Urothelium cell line (cell line): ENCODE measurements at places on chromosomes 11 and 22.

- DNase-seq: no peak
Observed at GRCh38 chr11:78265326-78265725, 76.6 kb downstream of the USP35 start.

GRCh38 chr11:113474362-113475159, 637 bp downstream of the DRD2 start:
- DNase-seq: peak; percentile 92

DNA sequence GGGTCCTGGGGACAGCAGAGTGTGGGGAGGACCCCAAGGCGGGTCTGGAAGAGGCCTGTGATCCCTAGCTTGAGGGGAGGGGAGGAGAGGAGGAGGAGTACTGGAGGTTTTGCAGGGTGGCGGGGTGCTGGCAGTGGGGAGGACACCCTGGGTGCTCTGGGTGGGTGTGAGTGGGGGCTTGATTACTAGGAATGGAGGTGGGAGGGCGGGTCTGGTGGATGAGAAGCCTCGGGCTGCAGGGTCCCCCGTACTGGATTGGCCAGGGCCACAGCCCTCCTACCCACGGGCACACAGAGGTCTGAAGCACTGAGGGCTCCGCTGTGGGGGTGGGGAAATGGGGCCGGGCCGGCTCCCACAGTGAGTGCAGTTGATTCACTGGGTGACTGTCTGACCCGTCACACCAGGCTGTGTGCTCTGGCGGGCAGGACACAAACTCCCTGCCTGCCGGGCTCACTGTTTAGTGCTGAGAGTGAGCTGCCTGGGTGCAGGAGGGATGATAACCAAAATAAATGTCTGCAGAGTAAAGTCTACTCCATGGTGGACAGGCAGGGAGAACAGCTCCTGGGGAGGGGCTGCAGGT, 114.2 kb downstream of the CACNA1I start:
- DNase-seq: no peak

- peak; percentile 82 for DNase-seq
Observed at GRCh38 chr11:2420502-2421225, 20.1 kb downstream of the TSSC4 start.

- no peak for DNase-seq
Observed at GRCh38 chr11:130854483-130854882, 61.8 kb downstream of the SNX19 start.

DNA sequence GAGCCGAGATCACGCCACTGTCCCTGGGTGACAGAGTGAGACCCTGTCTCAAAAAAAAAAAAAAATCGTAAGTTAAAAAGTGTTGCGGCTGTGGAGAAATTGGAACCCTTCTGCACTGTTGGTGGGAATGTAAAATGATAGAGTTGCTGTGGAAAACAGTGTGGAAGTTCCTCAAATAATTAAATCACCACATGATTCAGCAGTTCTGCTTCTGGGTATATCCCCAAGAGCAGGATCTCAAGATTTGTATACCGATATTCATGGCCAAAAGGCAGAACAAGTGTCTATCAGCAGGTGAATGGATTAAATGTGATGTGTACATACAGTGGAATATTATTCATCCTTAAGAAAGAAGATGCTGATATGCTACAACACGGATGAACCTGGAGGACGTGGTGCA, 3.8 kb downstream of the SELENOO start:
- DNase-seq: no peak

DNA sequence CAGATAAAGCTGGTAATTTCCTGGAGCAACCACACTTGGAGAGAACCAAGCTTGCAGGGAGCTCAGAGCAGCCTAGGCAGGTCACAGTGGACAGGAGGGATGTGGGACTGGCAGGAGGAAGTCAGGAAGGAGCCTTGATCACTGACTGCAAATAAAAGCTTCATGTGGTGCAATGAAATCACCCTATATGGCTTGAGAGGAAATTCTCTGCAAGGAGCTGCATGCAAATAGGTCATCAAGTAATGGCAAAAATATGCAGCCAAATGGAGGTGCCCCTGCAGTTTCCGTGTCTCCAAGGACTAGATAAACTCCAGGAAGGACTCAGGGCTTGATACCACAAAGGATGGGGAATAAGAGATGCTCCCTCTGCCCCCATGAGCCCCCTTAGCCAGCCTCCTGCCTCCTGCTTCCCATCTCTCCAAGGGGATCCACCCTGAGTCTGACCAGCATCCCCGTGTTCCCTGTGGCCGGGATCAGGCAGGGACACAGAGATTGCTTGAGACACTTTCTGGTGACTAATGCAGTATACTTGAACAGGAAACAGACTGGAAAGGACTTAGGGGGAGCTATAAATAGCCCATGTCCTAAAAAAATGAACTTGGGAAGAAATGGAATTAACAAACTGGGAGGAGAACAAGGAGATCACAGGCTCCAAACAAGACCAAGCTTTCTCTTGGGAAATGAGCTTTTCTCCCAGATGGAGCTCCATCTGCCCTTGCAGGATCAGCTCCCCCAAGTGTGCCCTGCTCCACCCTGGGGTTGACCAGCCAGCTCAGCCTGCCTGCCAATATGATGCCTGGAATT, 23.9 kb upstream of the MICAL2 start:
- DNase-seq: peak; percentile 76

DNA sequence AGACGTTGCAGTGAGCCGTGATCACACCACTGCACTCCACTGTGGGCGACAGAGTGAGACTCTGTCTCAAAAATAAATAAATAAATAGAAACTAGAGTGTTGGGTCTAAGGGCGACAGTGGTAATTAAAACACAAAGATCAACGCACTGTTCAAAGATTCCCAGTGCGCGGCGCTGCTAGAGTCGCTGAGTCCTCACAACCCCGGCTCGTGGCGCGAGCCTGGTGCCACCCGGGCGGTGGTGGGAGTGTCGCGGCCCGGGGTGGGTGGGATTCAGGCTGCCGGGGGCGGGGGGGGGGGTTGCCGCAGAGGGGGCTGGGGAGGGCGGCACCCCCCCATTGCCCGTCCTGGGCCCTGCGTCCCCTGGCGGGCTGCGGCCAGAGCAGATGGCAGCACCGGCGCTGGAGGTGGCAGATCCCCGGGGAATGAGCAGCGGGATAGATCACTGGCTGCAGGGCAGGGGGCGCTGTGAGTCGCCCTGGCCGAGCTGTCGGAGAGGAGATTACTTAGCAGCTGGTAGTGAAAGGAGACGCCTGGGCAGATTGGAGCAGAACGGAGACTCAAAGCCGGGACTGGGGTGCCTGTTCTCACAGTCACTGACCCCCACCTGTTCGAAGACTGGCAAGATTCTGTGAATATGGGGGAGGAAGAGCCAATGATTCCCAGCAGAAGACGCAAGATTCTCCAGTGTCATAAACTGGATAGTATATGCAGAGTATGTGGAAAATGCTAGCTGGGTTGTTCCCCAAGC, 30.2 kb upstream of the APOBEC3A start:
- no peak for DNase-seq

GRCh38 chr22:38347944-38348750, 30.9 kb upstream of the CSNK1E start:
- DNase-seq: no peak

DNA sequence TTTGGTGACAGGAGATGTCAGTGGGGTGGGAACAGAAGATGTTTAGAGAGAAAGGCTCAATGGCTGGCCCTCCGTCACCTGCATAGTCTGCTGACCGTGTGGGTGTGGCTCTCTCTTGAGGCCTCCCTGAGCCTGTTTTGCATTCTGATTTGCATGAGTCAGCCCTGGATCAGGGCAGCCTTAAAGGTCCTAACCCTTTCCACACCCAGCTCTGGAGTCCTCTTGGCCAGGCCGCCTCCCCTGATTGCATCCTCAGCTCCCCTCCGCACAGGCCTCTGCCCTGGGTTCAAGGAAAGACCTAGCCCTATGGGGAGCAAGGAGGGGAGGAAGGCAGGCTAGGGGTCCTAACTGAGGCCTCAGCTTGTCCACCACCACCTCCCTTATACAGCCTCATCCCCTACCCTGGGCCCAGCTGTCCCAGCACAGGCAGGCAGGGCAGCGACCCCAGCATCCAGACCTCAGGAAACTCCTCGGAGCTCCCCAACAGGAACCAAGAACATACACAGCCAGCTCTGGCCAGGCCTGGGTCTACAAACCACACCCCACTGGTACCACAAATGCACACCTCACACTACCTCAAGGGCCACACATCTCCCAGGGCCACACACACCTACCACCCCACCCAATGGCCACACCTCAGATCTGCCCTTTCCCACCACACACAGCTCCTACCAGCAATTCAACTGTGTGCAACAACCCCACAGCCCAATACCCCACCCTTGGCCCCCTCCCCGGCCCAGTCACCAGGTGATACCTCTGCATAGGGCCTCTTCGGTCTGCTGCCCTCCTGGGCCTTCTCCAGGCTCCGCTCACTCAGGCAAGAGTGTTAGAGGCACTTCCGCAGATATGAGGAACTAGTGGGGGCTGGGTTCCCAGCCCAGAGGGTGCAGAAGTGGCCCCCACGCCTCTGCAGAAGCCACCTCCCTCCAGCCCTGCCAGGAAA, 13.7 kb downstream of the ARAP1 start:
- DNase-seq: no peak

- DNase-seq: peak; percentile 88
Observed at GRCh38 chr11:113974741-113975470, at the start of gene HTR3A. TSS of gene HTR3A (plus strand) at chr11:113975108. CDS start at chr11:113975326, 218 bp downstream.

GRCh38 chr11:119262668-119263351, 54.1 kb downstream of the MCAM start:
- no peak for DNase-seq

DNA sequence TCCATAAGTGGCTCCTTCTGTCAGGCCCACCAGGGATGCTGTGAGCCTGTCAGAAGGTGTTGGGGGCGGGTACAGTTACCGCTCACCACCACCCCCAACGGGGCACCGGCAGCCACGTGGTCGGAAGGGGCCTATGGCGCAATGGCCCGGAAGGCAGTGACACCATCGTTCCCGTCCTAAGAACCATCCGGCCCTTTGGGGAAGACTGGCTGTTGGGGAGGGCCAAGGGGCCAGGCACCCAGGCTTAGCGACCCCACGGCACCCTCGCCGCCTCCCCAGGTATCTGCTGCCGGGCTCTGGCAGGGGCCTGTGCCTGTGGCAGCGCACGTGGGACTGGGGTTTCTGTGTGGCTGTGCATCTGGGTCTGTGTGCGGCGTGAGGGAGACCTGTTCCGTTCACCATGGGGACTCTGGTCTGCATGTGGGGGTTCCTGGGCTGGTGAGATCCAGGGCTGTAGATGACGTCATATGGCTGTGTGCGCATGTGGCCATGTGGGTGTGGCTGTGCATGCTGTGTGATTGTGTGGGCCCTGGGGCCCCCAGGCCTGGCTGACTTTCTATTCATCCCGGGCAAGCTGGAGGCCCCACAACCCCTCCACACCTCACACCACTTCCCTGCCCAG, 717 bp downstream of the OSM start:
- DNase-seq: no peak

- no peak for DNase-seq
Observed at GRCh38 chr22:43039800-43040199, 24.9 kb upstream of the PACSIN2 start.

DNA sequence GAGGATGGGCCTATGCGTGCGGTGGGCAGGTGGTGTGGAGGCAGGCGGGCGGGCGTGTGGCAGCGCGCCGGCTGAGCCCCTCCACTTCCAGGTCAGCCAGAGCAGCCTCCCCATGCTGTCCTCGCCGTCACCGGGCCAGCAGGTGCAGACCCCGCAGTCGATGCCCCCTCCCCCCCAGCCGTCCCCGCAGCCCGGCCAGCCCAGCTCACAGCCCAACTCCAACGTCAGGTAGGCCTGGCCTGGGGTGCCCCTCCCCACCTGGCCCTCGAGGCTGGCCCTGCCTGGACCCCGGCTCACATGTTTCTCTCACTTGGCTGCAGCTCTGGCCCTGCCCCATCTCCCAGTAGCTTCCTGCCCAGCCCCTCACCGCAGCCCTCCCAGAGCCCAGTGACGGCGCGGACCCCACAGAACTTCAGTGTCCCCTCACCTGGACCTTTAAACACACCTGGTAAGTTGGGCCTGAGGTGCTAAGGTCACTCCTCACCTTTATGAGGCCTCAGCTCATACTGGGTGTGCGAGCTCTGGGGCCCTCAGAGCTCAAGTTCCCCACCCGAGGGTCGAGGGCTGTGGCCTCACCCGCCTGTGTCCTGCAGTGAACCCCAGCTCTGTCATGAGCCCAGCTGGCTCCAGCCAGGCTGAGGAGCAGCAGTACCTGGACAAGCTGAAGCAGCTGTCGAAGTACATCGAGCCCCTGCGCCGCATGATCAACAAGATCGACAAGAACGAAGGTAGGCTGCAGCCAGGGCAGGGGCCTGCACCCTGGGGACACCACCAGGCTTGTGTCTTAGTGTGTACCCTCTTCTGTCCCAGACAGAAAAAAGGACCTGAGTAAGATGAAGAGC, 75.3 kb downstream of the MED15 start:
- no peak for DNase-seq

DNA sequence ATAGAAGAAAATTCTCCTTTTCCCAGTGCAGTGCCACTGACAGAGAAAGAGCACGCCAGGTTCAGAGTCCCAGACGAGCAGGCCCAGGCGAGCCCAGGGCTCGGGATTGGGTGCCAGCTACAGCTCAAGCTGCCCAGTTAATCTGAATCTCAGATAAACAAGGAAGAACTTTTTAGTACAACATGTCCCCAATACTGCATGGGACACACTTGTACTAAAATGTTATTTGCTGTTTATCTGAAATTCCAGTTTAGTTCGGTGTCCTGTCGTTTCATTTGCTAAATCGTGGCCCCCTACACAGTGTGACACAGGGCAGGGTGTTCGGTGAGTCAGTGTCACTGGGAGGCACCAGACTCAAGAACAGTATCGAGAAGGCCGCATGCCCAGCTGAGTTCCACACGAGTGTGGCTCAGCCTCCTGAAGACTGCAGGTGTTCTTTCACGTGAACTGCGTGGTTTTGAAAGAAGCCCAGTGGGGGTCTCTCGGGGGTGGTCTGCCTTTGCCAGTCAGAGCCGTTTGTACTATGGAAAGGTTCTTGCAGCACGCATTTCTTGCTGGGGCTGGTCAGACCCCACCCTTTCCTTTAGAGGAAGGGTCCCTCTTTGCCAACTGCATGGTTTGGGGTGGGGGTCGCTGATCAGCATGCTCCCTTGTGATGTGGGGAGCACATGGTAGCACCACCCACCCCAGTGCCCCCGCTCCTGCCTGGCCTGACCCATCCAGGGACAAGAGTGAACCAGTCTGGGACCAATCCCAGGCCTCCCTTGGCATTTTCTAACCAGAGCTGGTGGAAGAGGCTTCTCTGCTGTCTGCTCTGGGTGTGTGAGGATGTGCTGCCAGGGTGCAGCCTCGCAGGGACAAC, 115.6 kb upstream of the B3GAT1 start:
- no peak for DNase-seq

- peak; percentile 7 for DNase-seq
Observed at GRCh38 chr11:103920449-103920848, 116.0 kb upstream of the DDI1 start.

DNA sequence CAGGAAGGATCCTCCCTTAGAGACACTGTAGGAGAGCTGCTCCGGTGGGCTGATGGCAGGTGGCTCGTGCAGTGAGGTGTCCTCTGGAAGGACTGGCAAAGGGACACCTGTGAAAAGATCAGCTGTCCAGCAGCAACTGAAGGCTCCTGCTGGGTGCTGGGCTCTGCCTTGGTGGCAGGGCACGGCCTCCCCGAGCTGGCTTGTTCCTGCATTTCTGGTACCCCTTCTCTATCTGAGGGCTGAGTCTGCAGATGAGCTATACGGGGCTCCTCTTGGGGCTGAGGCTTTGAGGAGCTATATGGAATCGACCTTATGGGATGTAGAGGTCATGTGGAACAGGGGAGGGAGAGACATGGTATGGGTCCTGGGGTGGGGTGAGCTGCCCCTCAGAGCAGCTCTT, 875.8 kb downstream of the BRD1 start:
- no peak for DNase-seq

- peak; percentile 79 for DNase-seq
Observed at GRCh38 chr22:23289851-23290724, 109.8 kb downstream of the BCR start.
